ENCODE measurements at places on chromosomes 7 and 10. TPM values are rescaled to one million over a fixed set of nuclear protein-coding genes. Genes with fewer than 3 reads are reported as not detected.

The TRIM74 gene
- 0.09 TPM for total RNA-seq

The SCIN gene
- 0.43 TPM for total RNA-seq

The SUN3 gene
- not detected for total RNA-seq

The MYH16 gene
- not detected for total RNA-seq

The ACHE gene
- total RNA-seq = not detected

The MEST gene
- total RNA-seq = 240 TPM

The ARHGAP22 gene
- 20.7 TPM for total RNA-seq

The SPDYE16 gene
- total RNA-seq = not detected

The PNLIP gene
- total RNA-seq = not detected

The OGDHL gene
- total RNA-seq = 0.14 TPM

The PRF1 gene
- total RNA-seq = under 0.01 TPM

The MTPN gene
- 115 TPM for total RNA-seq

The SLC29A4 gene
- total RNA-seq = 3.8 TPM

The NEUROD6 gene
- not detected for total RNA-seq

The NME8 gene
- not detected for total RNA-seq

The DPYSL4 gene
- 1.6 TPM for total RNA-seq

The ZNF467 gene
- total RNA-seq = 0.28 TPM

The C10orf88 gene
- total RNA-seq = 12.9 TPM

The FBXL13 gene
- 2.3 TPM for total RNA-seq

The FAM221A gene
- total RNA-seq = 1.7 TPM

The CYREN gene
- total RNA-seq = 43.8 TPM

The SLC13A1 gene
- not detected for total RNA-seq

The IDE gene
- 25.5 TPM for total RNA-seq

The AQP1 gene
- 1.00 TPM for total RNA-seq

The PLEKHS1 gene
- 0.09 TPM for total RNA-seq

The SEMA3D gene
- total RNA-seq = 12.1 TPM

The PFKFB3 gene
- 42.4 TPM for total RNA-seq

The CLRN3 gene
- total RNA-seq = not detected

The CHPF2 gene
- 101 TPM for total RNA-seq

The LRRD1 gene
- 0.14 TPM for total RNA-seq
